ENCODE measurements at places on chromosomes 13 and 19.

GRCh38 chr13:113448545-113448884, 4.8 kb downstream of the ADPRHL1 start:
- DNase-seq, result no peak

- no peak for DNase-seq
Observed at GRCh38 chr13:36369268-36370107, 23.3 kb upstream of the SPART start.

GRCh38 chr13:18953139-18953930, 228.3 kb downstream of the TUBA3C start:
- DNase-seq, result no peak

GRCh38 chr19:35120492-35120891, 4.9 kb downstream of the FXYD3 start:
- DNase-seq, result no peak

- no peak for DNase-seq
Observed at GRCh38 chr19:41795031-41795461, 1.3 kb upstream of the CEACAM3 start.

DNA sequence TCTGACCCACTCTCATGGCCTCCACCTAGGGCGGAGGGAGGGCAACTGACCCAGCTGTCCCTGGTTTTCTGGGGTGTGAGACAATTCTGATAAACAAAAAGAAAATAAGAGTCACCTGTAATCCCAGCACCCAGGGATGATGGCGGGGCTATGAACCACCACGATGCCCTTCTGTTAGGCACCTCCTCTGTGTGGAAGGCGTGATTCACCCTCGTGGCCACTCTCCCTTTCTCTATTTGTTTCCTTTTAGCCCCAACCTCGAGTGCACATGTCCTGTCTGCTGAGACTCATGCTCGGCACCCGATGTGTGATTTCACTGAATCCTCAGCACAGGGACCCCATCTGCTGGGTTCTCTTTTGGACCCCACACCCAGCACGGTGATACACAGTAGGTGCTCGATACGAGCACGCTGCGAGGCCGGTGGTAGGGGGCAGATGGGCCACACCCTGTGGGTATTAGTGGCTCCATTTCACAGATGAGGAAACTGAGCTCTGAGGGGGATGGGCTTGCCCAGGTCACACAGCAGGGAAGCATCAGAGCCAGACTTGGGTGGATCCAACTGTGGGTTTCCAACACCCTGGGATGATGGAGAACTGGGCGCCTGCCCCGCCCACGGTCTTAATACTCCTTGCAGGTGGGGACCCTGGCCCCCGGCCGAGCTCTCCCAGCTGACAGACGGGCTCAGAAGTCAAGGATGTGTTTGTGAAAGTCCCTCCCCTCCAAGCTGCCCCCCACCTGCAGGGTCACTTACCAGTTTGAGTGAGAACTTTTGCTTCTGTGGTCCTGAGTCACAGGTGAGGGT, 24.9 kb downstream of the VRK3 start:
- no peak for DNase-seq

GRCh38 chr19:32168606-32169005, 176.8 kb upstream of the ZNF507 start:
- no peak for DNase-seq

DNA sequence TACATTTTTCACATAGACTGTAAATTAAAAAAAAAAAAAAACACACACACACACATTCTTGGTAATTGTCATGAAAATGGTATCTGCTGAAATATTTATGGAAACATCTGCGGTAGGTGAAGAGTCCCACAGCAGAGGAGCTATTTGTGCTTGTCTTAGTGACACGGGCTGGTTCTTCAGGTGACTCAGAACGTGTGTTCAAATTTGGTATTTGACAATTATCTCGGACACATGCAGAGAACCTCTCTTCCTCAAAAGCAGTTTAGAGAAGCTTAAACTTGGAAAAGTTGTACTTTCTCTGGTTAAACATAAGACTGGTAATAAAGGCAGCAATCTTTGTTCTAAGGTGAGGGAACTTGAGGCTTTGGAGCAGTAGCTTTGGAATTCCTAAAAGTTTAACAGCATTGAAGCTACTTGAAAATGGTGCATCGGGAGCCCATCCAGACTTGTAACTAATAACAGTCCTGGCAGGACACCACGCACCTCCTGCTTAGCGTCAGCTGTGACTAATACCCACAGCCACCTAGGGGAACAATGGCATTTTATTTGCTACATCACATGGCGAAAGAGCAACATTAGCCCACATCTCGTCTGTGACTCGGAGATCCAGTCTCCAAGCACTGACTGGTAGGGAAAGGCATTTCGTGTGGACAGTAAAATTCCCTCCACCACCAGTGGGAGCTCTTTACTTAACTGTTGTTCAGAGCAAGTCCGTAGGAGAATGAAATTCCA, 1505.1 kb upstream of the SLC10A2 start:
- no peak for DNase-seq

- no peak for DNase-seq
Observed at GRCh38 chr13:26022538-26023292, 29.1 kb downstream of the SHISA2 start.

DNA sequence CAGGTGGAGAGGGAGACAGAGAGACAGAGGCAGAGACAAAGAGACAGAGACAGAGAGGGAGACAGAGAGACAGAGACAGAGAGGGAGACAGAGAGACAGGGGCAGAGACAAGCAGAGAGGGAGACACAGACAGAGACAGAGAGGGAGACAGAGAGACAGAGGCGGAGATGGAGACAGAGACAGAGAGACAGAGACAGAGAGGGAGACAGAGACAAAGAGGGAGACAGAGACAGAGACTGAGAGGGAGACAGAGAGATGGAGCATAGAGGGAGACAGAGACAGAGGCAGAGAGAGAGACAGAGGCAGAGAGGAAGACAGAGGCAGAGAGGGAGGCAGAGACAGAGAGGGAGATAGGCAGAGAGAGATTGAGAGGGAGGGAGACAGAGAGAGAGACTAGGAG, 29.3 kb downstream of the SBNO2 start:
- DNase-seq, result no peak

- DNase-seq, result no peak
Observed at GRCh38 chr19:45500918-45501729, 2.9 kb downstream of the PPM1N start.

DNA sequence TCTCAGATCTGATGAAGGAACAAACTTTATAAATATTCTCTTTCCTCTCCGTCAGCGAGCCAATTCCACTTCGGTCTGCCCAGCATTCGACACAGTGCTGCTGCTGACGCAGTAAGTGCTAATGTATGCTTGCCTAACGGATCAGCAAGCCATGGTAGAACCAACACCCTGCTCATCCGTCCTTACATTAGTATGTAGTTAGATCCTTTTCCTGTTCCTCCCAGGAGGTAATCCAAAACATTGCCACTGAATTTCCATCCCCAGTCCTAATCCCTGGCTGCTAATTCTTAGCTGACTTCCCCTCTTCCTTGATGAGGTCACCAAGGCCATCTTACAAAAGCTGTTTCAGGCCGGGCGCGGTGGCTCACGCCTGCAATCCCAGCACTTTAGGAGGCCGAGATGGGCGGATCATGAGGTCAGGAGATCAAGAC, 88.0 kb downstream of the STARD13 start:
- DNase-seq, result no peak

DNA sequence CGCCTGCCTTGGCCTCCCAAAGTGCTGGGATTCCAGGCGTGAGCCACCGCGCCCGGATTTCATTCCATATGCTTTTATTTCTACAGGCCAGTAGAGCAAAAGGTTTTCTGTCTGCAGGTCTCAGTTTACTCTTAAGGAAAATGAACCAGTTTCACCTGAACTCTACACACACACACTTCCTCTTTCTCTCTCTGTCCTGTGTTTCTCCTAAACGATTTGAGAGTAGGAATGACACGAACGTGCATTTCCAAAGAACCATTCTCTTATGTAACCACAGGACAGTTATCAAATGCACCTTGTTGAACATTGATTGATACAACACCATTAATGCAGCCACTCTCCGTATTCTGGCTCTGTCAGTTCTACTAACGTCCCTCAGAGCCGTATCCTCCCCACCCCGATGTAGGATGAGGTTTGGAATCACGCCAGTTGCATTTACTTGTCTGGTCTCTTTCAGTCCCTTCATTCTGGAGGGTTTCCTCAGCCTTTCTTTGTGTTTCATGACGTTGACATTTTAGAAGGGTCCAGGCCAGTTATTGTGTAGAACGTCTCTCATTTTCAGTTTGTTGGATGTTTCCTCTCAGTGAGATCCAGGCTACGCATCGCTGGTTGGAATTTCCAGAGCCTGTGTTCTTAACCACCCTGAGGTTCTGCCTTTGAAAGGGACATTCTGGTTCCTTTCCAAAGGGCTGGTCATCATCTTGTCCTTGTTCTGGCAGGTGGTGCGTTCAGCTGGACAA, 36.0 kb downstream of the BICRA start:
- no peak for DNase-seq

DNA sequence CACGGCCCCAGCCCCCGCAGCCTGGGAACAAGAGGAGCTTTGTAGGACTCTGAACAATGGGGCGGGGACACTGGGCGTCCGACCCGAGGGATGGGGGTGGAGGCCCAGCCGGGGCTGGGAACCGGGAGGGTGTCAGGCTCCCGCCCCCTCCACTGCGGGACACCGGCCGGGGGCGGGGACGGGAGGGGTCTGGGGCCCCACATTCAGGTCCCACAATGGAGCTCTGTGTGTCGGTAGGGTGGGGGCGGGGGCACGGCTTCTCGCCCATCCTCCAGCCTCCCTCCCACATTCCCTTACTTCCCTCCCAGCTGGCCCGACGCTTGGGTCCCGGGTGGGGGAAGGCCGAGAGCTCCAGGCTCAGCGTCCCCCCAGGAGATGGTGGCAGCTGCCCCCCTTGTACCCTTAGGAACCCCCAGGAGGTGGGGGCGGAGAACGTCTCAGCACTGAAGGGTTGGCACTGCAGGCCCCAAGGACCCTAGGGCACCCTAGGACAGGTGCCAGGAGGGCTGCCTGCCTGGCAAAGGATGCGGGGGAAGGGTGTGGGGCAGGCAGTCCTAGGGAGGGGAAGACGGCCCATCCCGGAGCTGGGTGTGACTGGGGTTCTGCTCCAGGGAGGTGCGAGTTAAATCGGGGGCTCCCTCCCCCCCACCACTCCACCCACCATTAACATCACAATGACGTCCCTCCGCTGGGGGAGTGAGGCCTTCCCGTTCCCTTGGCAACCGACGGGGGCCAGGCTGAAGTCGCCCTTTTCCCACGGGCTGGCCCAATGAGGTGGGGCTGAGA, 5.3 kb downstream of the TTYH1 start:
- no peak for DNase-seq

All from stimulated activated CD4-positive, alpha-beta T cell treated with anti-CD3 and anti-CD28 coated beads, TNF-alpha, amount 100 ng/mL, for 24 hours (primary cell).